ENCODE measurements at places on chromosomes 6 and 20.

DNA sequence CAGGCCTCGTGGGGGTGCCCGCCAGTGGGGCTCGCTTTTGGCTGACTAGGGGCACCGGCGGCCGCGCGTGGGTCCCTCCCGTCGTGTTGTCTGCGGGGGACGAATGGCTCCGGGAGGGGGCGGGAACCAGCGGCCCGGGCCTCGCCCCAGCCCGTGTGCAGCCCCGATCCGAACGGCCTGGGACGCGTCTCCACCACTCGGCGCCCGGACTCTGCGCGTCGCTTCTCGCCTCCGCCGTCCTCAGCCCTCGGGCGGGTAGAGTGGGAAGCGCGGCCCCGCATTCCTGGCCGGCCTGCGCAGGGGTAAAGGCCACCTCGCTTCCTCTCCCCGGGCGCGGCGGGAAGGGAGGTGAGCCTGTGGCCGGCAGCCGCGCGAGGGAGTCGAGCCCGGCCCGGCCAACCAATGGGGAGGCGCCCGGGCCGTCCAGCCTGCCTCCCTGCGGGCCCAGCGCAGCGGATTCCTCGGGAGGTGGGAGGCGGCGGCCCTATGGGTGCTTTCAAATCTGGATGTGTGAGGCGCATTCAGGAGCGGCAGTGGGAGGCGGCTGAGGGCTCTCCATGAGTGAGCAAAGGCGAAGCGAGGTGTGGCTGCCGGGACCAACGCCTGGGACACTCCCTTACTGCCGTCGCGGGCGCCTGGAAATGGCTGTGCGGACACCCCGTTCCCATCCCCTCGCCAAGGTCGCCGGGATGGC lies 1.1 kb upstream of the ZBTB46 start:
- DNase-seq = peak; percentile 63

DNA sequence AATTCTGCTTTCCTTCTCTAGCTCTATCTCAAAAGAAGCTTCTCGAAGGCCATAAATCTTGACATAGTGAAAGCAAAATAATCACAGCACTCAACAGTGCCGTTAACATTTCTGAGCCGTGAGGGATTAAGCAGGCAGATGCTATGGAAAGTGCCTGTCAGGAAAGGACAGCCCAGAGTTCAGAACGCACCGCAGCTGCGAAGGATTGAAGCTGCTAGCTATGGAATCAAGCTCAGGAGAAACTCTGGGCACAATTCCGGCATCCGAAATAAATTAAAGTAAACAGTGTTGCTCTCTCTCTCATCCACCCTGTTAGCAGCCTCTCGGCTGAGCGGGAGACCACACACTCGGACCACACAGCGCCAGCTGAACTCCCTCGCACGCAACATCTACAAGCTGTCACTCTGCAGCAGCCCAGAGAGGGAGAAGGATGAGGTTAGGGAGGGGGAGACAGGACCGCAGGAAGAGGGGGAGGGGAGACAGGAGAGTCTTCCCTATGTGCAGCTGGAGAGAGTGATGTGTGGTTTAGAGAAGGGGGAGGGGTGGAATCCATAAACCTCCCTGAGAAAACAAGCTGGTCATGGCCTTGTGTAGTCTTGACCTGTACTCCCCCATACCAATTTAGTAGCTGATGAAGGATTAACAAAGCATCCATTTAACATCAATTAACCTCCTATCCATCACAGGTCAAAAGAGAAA lies 9.0 kb downstream of the EXOC2 start:
- DNase-seq = peak; percentile 82

DNA sequence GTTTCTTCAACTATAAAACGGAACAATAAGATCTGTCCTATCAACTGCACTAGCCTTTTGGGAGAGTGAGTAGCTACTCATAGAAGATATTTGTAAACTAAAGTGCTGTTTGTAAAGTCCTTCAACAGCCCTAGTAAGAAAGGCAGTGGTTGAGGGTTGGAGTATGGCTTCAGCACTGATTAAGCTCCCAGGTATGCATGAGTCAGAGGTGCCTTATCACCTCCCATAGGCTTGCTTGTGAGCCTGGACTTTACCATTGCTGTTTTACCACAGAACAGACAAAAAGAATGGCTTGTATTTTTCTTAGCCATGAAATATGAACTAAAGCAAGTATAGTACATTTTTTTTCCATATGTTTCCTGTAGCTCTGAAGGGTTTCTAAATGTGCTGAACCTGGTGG lies 44.1 kb downstream of the SAMD3 start:
- DNase-seq = peak; percentile 24

- no peak for DNase-seq
Measured at GRCh38 chr6:148745926-148746325, 904 bp upstream of the UST start.

DNA sequence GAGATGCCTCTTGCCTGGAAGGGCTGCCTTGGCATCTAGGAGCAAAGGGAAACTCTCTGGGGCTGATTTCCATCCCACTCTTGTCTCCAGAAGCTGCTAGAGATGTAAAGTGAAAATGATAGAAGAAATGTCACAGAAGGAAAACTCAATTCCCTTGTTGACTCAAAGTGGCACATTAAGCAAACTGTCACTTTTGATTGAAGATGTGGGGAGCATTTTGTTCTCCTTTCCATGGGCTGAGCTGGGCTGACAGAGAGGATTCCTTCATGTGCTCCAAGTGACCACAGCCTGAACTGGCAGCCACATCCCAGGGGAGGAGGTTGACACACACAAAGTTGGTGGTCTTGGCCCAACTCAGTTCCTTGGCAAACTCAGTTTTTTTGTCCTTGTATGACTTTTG lies 9.8 kb downstream of the GPR31 start:
- no peak for DNase-seq

GRCh38 chr6:130625825-130626527 lies 201.2 kb upstream of the SMLR1 start:
- DNase-seq = no peak

All from iPS-NIHi11 (cell line).